ENCODE measurements at places on chromosomes 1 and 21. TPM values are rescaled to one million over a fixed set of nuclear protein-coding genes. Genes with fewer than 3 reads are reported as not detected.
A peak's percentile ranks its signal among the peaks of the same experiment; 100 is the strongest.

DNA sequence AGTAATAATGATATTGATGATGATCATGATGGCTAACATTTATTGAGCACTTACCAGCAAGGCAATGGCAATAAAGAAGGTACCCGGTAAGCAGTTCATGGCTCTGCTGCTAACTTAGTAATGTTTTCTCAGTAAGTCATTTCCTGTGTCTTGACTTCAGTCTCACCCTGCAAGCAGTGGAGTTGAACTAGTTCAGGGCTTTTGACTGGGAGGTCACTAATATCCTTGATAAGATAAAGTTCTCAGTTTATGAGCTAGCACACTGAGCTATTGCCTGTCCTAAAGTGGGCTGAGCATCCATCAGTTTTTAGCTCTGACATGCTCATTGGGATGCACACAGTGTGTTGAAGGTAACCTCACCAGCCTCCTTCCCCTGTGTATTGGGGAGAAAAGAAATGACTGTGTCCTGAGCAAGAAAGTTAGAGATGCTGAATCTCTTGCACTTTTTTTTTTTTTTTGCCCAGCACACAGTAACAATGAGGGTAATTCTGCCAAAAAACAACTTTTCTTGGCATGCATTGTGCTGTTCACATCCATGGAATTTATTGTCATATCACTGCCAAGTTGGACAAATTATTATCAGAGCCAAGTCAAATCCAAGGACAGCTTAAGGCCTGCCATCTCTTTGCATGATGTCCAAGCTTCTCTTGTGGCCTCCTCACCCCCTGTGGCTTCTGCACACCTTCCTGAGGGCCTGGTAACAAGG, 55.5 kb upstream of the GADD45A start:
- DNase-seq = no peak

GRCh38 chr1:44777547-44777946, 2.2 kb downstream of the RPS8 start:
- DNase-seq = no peak

DNA sequence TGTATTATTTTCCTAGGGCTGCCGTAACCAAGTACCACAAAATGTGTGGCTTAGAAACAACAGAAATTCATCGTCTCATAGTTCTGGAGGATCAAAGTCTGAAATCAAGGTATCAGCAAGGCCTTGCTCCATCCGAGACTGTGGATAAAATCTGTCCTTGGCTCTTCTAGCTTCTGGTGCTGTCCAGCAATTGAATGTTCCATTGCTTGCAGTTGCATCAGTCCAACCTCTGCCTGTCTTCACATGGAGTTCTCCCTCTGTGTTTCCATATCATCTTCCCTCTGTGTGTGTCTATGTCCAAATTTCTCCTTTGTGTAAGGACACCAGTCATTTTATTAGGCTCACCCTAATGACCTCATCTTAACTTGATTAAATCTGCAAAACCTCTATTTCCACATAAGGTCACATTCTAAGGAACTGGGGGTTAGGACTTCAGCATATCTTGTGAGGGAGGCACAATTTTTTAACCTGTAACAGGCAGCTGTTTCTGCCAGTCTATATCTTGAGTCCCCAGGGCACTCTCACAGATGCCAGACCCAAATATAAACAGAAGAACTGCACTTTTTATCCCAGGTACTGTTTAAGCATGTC, 84.2 kb downstream of the ERG start:
- no peak for DNase-seq

- no peak for DNase-seq
These were observed 19.4 kb downstream of the HSD11B1 start for GRCh38 chr1:209723756-209724693.

GRCh38 chr1:27527223-27527889, 37.4 kb upstream of the WASF2 start:
- DNase-seq = peak; percentile 84

- DNase-seq = peak; percentile 64
These were observed 880 bp downstream of the ALPL start for GRCh38 chr1:21510113-21510493.

- peak; percentile 91 for DNase-seq
These were observed 22.2 kb upstream of the RD3 start for GRCh38 chr1:211514030-211514754.

DNA sequence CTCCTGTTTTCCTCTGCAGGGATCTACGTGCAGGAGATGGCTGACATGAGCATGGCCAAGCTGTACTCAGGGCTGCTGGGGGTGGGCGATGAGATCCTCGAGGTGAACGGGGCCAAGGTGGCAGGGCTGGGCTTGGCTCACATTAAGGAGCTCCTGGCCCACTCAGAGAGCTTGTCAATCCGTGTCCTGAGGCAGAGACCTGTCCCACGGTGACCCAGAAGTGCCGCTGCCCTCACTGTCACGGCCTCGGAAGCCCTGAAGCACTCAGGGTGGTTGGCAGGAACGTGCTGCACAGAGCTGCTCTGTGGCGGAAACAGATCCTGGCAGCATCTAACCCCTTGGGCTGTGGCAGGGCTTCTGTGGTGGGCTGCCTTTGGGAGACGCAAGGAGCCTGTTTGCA, 37.6 kb downstream of the KIAA1614 start:
- DNase-seq = no peak

DNA sequence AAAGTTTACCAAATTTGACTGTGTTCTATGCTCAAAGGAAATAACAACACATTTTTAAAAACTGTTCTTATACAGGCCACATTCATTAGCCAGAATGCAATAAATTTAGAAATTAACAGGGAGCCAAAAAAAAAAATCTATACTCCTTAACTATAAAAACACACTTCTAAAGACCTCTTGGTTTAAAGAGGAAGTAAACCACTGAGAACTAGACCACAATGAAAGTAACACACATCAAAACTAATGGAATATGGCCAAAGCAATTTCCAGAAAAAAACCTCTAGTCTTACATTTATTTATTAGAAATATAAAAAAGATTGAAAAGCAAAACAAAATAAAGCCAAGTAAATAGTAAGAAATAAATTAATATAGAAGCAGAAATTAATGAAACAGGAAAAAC, 48.9 kb upstream of the GADD45A start:
- DNase-seq = no peak

DNA sequence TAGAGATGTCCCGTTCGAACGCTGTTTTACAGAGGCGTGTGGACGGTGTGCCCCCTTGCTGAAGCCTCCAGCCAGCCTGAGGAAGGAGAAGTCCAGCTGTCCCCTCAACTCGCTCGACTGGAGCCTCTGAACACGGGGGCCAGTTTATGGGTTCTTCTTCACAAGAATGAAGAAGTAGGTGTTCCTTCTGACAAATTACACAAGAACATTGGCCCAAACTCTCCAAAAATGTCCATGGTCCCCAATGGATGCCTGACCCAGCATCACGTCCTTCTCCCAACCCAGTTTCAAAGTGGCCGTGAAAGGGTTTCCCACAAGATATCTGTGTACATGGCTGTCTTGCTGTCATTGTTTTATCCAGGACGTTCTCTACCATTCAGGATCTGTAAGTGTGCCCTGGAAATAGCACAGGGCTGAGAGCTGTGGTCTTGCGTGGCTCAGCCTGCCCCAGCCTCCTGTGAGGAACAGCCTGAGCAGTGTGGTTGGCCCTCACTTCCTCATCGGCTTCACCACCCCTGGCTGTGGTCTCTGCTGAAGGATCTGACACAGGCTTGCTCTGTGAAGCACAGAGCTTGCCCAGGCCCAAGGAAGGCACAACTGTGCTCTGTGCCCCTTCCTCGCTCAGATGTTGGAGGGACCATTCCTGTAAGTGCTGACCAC, 1.0 kb upstream of the S100B start:
- DNase-seq = no peak

DNA sequence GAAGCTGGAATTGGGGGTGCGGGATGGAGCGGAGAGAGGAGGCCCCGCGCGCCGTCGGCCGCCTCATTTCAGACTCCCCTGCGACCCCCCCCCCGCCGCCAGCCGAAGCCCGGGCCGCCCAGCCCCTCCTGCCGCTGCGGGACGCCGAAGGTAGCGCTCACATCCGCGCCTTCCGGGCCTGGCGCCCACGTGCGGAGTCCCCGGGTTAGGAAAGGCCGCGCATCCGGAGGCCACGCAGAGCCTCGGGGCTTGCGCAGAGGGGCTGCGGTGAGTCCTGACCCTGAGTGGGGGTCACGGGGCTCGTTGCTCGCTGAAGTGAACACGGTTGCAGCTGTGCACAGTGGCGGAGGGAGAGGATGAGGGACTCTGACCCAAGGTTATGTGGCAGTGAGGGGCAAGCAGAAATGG, 552 bp upstream of the ZNF496 start:
- DNase-seq = peak; percentile 62

GRCh38 chr1:152970495-152970894, at the start of gene SPRR4:
Gene SPRR4, plus strand, starts transcription at chr1:152970648. Its CDS starts 1,243 bp downstream, at chr1:152971891.
- DNase-seq = no peak

DNA sequence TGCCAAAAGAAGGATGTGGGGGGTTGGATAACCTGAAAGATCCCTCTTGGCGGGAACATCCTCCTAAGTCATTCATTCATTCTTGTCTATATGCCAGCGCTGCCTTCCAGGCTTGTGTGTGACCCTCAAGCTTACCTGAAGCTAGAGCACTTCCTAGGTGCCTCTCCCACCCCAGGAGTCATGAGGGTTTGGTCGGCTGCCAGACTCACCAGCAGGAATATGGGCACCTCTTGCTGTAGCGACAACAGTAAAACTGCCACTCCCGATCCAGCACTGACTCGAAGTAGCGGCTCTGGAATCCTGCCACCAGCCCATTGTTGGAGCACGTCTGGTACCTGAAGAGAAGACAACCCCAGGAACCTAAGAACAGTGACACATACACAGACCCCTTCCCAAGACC, 15.0 kb downstream of the DPT start:
- DNase-seq = no peak

GRCh38 chr1:113858418-113858817, 13.1 kb downstream of the PTPN22 start:
- DNase-seq = no peak

DNA sequence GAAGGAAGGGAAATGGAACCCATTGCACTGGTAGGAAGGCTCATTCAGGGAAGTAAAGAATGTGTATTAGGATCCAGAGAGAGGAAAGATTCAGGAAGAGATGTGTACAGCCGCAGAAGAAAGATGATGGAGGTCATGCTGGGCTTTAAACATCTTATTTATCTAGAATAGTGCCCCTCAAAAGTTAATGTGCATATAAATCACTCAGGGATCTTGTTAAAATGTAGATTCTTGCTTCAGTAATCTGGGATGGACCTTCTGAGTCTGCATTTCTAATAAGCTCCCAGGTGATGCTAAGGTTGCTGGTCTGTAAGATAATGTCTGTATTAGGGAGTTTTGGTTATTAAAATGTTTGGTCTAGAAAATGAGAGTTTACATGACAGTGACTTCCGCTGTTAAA, 46.3 kb downstream of the ADGRL2 start:
- no peak for DNase-seq

DNA sequence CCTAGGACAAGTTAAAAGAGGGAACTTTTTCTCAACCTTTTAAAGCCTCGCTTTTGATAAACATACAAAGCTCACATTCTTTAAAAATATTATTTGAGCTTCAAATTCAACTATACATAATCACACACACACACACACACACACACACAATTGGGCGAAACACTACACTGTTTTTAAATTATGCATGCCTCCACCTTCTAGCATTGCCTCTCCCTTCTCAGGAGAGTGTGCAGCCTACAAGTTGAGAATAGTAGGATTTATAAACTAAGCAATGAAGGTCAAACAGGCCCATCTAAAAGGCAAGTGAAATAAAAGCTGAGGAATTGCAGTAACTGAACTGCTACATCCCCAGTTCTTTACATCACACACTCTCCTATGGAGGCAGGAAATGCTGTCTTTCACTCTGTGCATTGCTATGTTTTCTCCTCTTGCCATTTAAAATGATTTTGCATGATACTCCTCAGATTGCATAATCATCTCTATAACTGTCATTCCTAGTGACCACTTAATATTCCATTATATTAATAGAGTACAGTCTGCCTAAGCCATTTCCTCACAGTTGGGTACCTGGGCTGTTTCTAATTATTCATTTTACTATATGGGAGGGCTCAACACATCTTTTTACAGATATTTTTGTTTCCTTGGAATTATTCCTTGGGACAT, 92.5 kb upstream of the KCNE2 start:
- DNase-seq = no peak

GRCh38 chr1:47002211-47002610, 21.3 kb upstream of the CYP4X1 start:
- DNase-seq = no peak

GRCh38 chr1:224525411-224526040, 90.6 kb upstream of the CNIH3 start:
- DNase-seq = no peak

DNA sequence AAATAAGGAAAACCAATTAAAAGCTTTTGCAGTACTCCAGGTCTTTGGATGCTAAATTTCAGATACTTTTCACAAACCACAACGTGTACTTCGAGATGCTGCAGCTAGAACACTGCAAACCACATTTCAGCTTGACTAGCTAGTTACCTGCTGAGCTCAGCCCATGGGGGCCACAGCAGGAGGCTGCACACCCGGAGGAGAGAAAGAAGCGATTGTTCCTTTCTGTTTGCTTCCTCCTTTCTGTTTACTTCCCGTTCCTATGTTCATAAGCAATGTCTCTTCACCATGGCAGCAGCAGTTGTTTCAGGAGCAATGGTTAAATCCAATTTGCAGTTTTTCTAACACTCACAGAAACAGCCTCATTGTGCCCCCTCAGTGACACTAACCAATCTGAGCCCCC, 225.6 kb upstream of the FGGY start:
- no peak for DNase-seq

DNA sequence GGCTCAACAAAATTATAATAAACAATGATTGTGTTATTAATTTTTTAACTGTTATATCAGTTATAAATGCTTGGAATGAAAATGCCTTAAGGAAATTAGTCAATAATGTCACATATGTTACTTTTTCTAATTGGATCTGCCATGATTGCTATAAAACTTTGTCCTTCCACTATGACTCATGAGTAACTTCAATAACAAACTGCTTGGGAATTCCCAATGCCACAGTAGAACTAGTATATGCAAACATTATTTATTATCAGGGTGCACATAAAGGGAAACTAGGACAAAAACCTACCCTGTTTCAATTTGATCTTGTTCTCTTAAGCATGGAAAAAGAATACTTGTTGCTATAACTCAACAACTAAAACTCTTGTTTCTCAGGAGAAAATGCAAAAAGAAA, 59.1 kb upstream of the PDC start:
- no peak for DNase-seq

- no peak for DNase-seq
These were observed 70.5 kb upstream of the MCOLN3 start for GRCh38 chr1:85118751-85119150.

DNA sequence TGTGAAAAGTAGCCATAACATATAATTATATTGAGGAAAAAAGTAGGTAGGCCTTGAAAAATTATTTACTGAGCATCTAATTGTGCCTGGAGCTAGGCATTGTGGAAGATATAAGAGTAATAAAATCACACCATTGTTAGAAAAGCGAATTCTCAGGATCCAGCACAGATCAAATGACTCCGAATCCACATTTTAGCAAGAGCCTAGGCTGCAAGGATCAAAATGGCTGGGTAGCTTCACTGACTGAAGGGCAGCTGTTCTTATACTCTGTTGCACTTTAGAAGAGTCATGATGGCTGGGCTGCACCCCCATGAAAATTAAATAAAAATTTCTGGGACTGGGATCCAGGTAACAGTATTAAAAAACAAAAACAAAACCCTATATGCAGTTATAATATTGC, 67.6 kb upstream of the HMCN1 start:
- no peak for DNase-seq

Gene CLCN6
- 22.3 TPM for total RNA-seq

Gene S100A7A
- total RNA-seq = not detected

Gene THEM4
- 8.8 TPM for total RNA-seq

Gene SLC44A5
- total RNA-seq = 1.6 TPM

Gene GPR153
- 13.4 TPM for total RNA-seq

Gene PRAMEF25
- total RNA-seq = not detected

Gene ENSA
- total RNA-seq = 254 TPM

Gene KIRREL1
- 32.8 TPM for total RNA-seq

Gene AKR7A3
- total RNA-seq = 1.5 TPM

Gene TAS1R3
- total RNA-seq = 0.21 TPM

Gene KIF14
- 20.7 TPM for total RNA-seq
